ENCODE measurements at places on chromosomes 6 and 20.

DNA sequence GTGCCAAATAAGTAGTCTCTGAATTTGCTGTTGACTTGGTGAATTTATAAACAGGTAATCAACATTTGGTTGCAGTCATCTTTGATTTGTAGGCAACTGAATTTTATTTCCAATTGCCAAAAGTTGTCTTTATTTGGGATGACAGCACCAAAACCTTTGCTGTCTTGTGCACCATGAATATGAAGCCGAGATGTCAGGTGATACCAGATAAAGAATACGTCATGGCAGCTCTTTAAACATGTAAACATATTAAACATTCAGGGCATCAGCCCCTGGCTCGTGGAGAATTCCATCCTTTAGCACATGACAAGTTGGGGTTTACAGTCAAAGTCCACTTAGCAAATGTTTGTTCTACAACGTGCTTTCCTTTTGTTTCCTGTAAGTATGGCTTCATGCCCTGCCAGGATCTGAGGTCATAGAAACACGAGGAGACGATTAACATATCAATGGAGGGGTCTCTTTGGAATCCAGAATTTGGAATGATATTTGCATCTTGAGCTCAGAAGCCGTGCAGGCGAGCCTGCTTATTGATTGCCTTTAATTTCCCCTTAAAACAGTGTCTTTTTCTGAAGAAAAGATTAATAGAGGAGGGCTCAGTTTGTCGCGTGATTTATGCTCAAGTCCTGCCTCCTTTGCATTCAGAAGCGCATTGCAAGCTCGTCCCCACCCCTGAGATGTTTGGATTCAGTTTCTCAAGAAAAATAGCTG lies 170.2 kb upstream of the ZNF217 start:
- no peak for DNase-seq

DNA sequence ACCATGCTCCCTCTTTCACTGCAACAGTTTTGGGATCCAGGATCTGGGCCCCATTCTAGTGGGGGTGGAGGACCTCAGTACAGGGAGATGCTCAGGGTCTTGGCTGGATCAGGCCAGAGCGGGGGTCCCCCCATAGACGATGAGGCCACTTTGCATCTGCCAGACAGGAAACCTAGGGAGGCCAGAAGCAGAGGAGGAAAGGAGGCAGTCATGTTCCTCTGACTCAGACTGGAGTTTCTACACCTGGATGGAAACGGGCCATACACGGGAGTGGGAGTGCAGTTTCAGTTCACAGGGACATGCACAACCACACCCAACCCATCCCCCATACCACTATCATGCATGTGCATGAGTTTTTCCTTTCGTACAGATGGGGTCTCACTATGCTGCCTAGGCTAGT lies 3.6 kb upstream of the EMILIN3 start:
- no peak for DNase-seq

GRCh38 chr6:116572162-116572561 lies 858 bp downstream of the RWDD1 start:
- no peak for DNase-seq

GRCh38 chr20:77231-77630 lies 10.2 kb upstream of the DEFB125 start:
- DNase-seq, result no peak

DNA sequence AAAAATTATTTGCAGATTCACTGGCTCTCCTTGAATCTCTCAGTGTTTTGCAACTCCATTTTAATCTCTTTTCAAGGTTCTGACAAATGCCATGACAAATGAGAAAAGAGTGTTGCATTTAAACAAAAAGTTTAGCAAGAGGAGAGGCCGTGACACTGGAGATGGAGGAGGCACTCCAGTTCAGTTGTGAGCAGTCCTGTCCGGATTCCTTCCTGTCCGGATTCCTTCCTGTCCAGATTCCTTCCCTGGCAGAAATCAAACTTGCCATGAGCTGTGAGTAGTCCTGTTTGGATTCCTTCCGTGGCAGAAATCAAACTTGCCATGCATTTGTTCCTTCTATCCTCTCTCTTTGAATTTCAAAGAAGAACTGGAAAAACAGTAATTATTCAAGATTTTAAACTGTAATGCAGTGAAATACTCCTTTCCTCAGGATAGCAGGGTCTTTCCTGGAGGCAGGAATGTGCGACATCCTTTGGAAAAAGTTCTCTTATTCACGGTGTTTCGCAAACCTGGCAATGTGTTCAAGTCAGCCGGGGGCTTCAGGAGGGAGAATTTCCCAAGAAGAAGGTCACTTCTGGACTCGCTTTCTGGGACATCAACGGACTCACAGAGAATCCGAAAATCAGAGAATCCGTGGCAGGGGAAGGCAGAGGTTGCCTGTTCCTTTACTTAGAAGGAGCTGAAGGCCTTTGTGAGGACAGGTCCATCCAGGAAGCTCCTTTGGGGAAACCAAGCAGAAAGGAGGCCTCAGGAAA lies 48.7 kb upstream of the DACT2 start:
- no peak for DNase-seq

- DNase-seq, result no peak
Observed at GRCh38 chr6:15280028-15280427, 34.2 kb downstream of the JARID2 start.

DNA sequence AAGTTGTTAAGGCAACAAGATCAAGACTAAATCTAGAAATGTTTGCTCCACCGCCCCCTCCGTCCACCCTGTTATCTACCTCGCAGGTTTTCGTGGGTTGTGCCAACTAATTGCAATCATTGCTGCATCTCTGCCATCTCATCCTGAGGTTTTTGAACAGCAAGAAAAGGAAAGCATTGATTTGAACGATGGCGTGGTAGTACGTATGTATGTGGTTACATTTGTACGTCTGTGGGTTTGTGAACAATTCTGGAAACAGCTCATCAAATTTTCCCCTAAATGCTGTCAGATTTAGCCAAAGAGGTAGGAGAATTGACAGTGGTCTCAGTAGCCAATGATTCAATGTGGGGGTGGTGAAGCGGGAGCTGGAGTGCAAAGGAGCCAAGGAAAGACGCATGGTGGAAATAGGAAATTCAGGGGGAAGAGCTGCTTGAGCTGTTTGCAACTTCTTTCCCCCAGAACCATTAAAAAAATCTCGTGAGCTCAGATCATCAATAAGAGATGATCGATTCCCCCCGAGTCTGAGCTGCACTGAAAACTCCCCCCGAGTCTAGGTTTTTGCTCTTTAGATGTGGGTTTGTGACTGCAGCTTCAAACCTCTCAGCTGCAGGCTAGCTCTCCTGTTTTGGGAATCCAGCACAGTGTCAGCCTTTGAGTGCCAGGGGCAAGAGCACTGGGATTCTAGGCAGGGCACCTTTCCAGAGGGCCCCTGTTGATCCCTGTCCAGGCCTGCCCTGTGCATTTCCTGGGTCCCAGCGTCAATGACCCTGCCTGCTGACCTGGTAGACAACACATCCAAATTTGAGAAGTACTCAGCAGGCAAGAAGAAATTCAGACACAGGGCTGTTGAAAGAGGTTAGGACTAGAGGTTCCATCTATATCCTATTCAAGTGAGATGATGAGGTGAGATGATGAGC lies 72.6 kb upstream of the LY86 start:
- no peak for DNase-seq

GRCh38 chr20:10427060-10427692 lies 6.8 kb downstream of the MKKS start:
- DNase-seq, result no peak

DNA sequence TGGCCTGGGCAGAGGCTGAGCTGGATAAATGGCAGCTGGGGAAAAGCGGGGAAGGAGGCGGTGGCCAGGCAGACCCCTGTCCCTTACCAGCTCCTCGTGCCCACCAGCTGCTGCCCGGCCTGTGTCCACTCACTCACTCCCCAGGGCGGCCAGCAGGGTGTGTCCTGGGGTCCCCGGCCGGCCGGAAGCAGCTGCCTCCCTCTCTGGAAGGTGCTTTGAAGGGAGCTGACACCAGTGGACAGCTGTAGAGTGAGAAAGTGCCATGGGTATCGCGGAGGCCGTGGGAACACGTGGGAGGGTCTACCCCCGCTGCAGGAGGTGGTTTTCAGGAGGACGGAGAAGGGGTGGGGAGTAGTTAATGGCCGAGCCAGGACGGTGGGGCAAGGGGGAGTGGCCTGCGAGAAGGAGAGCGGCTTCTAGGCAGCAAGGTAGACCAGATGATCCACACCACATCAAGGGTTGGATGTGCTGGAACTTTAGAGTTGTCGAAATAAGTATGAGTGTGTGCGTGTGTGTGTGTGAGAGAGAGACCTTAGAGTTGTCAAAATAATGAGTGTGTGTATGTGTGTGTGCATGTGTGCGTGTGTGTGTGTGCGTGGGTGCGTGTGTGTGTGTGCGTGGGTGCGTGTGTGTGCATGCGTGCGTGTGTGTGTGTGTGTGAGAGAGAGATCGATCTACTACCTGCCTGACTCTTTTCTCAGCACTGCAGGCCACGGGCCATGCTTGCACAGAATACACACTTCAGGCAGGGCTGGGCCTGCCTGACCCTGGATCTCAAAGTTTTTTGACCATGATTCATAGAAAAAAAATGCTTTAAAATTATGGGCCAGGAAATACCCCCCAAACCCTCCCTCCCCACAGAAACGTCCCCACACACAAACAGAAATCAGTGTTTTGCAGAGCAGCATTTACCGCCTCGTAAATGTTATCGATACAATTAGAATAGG lies 43.9 kb downstream of the CDH4 start:
- no peak for DNase-seq

- no peak for DNase-seq
Observed at GRCh38 chr20:32337937-32338661, 20.0 kb upstream of the ASXL1 start.

DNA sequence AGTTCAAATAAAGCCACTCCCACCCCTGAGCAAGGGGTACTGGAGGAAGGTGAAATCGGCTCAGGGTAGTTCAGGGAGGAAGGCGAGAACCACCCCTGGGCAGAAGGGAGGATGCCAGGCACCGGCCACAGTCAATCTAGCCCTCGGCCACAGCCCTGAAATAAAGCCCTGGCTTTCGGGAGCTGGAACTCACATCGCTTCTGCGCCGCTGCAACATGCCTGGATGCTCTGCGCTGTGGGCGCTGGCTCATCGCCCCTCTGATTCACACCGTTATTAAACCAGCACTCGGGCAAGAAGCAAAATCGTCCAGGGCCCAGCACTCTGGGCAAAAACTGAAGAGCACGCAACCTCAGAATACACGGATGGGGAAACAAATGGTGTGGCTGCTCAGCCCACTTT lies 136.9 kb upstream of the RREB1 start:
- DNase-seq, result no peak

DNA sequence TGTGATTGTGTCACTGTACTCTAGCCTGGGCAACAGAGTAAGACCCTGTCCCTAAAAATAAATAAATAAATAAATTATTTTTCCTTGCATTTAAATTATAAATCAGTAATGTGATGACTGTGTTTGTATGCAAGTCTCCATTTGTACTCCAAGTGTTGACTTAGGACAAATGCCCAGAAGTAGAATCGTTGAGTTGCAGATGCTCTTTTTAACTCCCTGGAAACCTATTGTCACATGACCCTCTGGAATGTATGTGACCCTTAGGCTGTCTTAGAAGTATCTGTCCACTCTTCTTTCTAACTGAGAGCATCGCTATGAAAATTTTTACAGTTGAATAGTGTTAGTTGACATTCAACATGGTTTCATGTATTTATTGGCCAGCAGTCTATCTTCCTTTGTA lies 18.8 kb downstream of the OR2A4 start:
- DNase-seq, result no peak

DNA sequence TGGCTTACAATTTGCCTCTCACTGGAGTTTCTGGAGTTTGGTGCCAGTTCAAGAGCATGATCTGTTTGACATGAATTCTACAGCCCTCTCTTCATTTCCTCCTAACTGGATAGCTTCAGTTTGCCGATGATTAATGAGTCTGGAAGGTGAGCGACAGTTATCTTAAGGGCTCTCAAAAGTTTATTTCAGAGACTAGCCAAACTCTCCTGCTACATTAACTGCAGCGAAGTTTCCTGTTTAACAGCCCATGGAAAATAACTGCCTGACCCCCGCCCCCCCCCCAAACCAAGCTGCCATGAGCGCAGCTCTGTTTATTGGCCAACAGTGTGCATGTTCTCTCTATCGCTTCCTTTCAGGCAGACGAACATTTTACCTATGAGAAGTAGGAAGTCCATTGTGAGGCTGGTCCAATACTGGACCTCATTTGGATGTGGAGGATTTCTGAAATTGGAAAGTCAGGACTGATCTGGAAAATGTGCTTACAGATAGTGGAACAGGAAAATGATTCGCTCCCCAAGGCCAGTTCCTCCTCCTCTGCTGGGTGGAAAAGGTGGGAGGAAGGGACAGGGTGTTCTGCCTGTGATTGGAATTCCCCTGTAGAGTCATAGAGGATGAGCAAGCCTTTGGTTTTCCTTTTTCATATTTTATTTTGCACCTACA lies 522.2 kb upstream of the JAG1 start:
- DNase-seq, result no peak

- no peak for DNase-seq
Observed at GRCh38 chr6:46051962-46052361, 36.3 kb upstream of the CLIC5 start.

DNA sequence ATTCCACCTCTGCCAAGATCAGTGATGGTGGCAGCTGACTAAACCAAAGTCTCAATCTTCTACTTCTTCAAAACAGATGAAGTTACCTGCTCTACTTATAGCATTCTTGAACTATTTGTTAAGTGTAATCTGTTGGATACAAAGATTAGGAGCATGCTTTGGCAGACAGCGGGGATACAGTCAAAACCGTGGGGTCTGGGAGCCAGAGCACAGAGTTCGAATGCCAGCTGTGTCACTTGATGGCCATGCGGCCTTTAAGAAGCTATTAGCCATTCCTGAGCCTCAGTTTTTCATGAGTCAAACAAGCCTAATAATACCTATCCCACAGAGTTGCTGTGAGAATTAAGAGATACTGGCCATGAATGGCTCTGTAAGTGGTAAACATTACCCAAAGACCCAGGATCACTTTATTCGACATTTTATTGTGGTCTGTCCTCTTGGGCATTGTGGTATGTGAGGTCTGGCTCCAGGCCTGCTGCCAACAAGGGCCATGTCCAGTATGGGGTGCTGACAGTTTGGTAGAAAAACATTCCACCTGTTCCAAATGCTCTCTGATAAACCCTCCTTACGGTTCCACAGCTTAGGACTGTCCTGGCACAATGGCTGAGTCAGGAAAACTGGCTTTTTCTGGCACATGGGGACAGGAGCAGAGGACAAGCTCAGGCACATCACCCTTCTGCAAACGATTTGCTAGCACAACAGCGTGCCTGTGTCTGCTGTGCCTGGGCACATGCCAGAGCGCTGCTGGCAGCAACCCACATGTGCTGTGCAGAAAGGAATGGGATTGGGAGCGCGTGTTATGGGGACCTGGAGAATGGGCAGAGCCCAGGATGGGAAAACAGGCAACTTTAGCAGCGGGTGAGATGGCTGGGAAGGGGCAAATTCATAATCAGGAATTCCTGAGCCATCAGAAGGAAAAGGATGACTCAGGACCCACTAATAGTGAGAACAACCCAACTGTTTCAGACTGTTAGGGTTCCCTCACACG lies 15.7 kb upstream of the FAM83C start:
- no peak for DNase-seq

Measured in stimulated activated CD8-positive, alpha-beta memory T cell treated with anti-CD3 and anti-CD28 coated beads, Interleukin-12 subunit alpha, Interleukin-12 subunit beta, amount 100 ng/mL, for 4 hours (primary cell).